A549 treated with Hydrocortisone at 1 μM for 4 hours (cell line): ENCODE measurements at places on chromosomes 5 and 9. TPM values are rescaled to one million over a fixed set of nuclear protein-coding genes. Genes with fewer than 3 reads are reported as not detected.

The DBH gene
- not detected in 5 replicates for total RNA-seq

The NSUN2 gene
- 85.6 to 106 TPM (median 92.1 TPM) in 5 replicates for total RNA-seq

The MAN1B1 gene
- 48.0 to 53.7 TPM (median 49.8 TPM) in 5 replicates for total RNA-seq

The LCN15 gene
- total RNA-seq = 0.03 to 0.13 TPM in 2 of 5 replicates, not detected in the others

The MLANA gene
- not detected in 5 replicates for total RNA-seq

The PPIC gene
- total RNA-seq = 16.6 to 18.1 TPM (median 17.0 TPM) in 5 replicates

The SLC36A2 gene
- not detected in 5 replicates for total RNA-seq

The WDR38 gene
- total RNA-seq = 0.13 to 0.21 TPM (median 0.20 TPM) in 5 replicates

The KYAT1 gene
- total RNA-seq = 10.0 to 13.9 TPM (median 13.5 TPM) in 5 replicates

The PROP1 gene
- 0.09 TPM in 2 of 5 replicates, not detected in the others for total RNA-seq

The SH3GL2 gene
- total RNA-seq = 0.05 to 0.14 TPM (median 0.11 TPM) in 5 replicates

The SPINK6 gene
- total RNA-seq = 0.37 to 0.73 TPM (median 0.45 TPM) in 5 replicates

The SNAPC4 gene
- total RNA-seq = 11.6 to 13.3 TPM (median 12.0 TPM) in 5 replicates

The CDX1 gene
- not detected in 5 replicates for total RNA-seq

The TMOD1 gene
- total RNA-seq = 1.6 to 2.3 TPM (median 1.8 TPM) in 5 replicates

The CNTNAP3 gene
- total RNA-seq = 8.3 to 10.1 TPM (median 9.8 TPM) in 5 replicates

The FGFR4 gene
- 18.9 to 22.4 TPM (median 21.7 TPM) in 5 replicates for total RNA-seq

The OGN gene
- total RNA-seq = not detected in 5 replicates

The AOPEP gene
- 119 to 175 TPM (median 162 TPM) in 5 replicates for total RNA-seq

The HAPLN1 gene
- total RNA-seq = not detected in 5 replicates

The LCP2 gene
- total RNA-seq = 0.05 to 0.06 TPM in 2 of 5 replicates, not detected in the others

The ANXA2R gene
- 2.4 to 3.7 TPM (median 2.9 TPM) in 5 replicates for total RNA-seq

The ABCA1 gene
- 3.1 to 4.6 TPM (median 3.3 TPM) in 5 replicates for total RNA-seq

The CDKN2B gene
- not detected in 5 replicates for total RNA-seq

The GARIN3 gene
- not detected in 5 replicates for total RNA-seq

The C5orf52 gene
- total RNA-seq = not detected in 5 replicates

The FRMD3 gene
- total RNA-seq = 4.7 to 6.0 TPM (median 5.9 TPM) in 5 replicates

The PITX1 gene
- 24.2 to 31.4 TPM (median 28.5 TPM) in 5 replicates for total RNA-seq

The AJM1 gene
- total RNA-seq = 3.4 to 4.3 TPM (median 4.0 TPM) in 5 replicates

The FOXD4L6 gene
- 0.06 to 0.07 TPM in 2 of 5 replicates, not detected in the others for total RNA-seq
